Cerebellum (tissue), 4 donors: ENCODE measurements at places on chromosomes 2 and 18.

DNA sequence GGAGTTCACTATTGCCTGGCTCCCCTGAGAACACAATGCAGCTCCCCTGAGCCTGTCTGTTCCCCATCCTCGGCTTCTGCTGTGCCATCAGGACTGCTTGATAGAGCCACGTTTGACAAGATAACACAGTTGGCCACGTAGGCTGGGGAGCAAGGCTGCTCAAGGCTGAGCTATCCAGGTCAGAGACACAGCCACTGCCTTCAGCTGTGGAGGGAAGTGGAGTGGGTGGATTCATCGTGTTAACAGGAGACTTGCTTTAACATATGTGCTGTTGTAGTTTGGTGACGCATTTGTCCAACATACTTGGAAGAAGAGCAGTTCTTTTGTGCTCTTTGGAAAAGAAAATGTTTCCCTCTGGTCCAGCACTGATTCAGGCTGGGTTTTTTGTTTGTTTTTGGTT, 68.8 kb downstream of the WDSUB1 start:
- no peak for DNase-seq

GRCh38 chr2:70503896-70504295, 49.7 kb downstream of the TGFA start:
- DNase-seq = no peak

DNA sequence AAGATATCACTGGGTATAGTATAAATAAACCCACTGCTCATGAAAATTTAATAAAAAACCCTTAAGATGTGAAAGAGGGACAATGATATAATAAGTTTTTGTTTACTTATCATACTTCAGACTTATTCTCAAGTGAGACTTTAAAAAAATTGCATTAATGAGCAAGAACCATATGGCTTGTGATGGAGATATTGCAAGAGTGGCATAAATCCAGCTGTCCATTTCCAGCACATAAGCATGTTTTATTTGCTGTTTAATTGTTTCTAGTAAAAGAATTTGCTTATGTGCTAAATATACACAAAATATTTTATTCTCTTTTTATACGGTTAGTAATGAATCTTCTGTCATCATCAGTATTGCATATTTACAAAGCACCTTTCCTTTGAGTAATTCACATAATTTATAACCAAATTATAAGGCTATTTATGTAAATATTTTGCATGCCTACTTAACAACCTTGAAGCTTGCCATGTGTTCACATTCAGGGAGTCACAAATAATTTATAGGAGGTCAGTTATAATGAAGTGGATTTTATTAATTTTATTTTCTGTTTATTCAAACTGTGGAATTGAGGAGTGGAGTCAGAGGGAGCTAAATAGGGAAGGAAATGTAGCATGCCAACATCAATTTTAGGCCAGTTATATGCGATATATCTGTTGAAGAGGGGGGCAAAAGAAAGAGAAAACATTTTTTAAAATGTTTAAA, 318.5 kb upstream of the CWC22 start:
- no peak for DNase-seq

- no peak for DNase-seq
Measured at GRCh38 chr2:136055929-136056688, 61.8 kb downstream of the CXCR4 start.

DNA sequence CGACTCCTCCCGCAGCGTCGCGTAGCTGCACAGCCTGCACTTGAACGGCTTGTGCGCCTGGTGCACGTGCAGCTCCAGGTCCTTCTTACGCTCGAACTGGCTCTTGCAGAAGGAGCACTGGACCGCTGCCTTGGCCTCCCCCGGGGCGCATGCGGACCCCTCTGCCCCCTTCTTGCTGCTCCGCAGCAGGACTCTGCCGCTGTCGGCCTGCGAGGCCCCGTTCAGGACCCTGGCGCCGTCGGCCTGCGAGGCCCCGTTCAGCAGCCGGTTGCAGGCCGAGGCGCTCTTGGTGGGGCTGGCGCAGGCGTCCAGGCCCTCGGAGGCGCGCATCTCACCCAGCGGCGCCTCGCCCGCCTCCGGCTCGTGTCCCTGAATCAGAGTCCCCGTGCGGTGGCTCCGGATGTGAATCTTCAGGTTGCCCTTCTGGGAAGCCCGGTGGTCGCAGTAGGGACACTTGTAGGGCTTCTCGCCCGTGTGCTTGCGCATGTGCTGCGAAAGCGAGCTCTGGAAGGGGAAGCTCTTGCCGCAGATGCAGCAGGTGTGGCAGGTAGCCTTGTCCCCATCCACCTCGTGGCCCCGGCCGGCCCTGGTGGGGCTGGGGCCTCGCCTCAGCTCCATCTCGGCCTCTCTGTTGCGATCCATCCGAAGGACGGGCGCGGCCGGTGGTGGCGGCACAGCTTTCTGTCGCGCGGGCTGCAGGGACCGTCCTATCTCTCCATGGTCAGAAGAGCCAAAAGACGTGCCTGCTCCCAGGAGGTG, 52.5 kb downstream of the ZNF516 start:
- no peak for DNase-seq
